ENCODE measurements at places on chromosomes 2 and 18. TPM values are rescaled to one million over a fixed set of nuclear protein-coding genes. Genes with fewer than 3 reads are reported as not detected.

Gene RAPH1
- total RNA-seq, result 35.6 TPM

Gene HOXD4
- total RNA-seq, result 4.6 TPM

Gene SLC25A52
- total RNA-seq, result 0.20 TPM

Gene UGT1A3
- not detected for total RNA-seq

Gene FIGN
- total RNA-seq, result 2.7 TPM

Gene IL37
- not detected for total RNA-seq

Gene CXCR1
- total RNA-seq, result not detected

Gene WDSUB1
- total RNA-seq, result 8.6 TPM

Gene MPP4
- 6.2 TPM for total RNA-seq

Gene ANKRD29
- total RNA-seq, result 2.0 TPM

Gene TEKT4
- total RNA-seq, result not detected

Gene LOXHD1
- not detected for total RNA-seq

Gene SNORC
- 1.6 TPM for total RNA-seq

Gene GALM
- 7.8 TPM for total RNA-seq

Gene IL1R1
- 109 TPM for total RNA-seq

Gene PASK
- 2.4 TPM for total RNA-seq

Gene XIRP2
- not detected for total RNA-seq

Gene CNRIP1
- total RNA-seq, result 20.5 TPM

Gene RFTN2
- total RNA-seq, result 3.5 TPM

Data from smooth muscle cell of the pulmonary artery (primary cell).